Renal cortex interstitium (tissue), 15 donors: ENCODE measurements at places on chromosomes 3 and 15. TPM values are rescaled to one million over a fixed set of nuclear protein-coding genes. Genes with fewer than 3 reads are reported as not detected.

DNA sequence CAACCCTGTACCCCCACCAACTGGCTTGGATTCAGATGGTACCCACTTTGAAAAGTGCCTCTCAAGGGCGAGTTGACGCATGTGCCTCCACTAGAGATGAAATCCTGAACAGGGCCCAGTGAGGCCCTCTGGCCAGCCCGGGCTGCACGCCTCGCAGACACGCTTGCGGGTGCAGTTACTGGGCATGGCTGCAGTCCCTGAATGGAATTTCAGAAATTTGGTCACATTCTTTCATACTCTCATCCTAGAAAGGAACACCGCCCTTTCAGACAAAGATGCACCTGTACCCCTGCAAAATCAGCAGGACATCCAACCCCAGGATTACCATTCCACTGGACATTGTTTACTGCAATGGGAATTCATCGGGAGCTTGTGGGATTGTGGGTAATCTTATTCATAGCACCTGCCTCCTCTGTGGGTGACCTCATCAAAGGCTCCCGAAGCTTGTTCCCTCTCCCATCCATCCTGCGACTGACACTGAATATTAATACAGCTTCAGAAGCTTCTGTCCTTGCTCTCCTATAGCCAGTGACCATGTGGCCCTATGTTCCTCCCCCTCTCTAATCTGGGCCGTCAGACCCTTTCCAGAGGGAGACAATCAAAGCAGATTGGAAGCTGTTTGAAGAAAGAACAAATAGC, 42.5 kb upstream of the TPM1 start:
- DNase-seq = no peak

Gene IFT80
- 67.3 TPM for polyA plus RNA-seq

GRCh38 chr3:108495717-108496116, 14.7 kb downstream of the MYH15 start:
- DNase-seq = no peak

DNA sequence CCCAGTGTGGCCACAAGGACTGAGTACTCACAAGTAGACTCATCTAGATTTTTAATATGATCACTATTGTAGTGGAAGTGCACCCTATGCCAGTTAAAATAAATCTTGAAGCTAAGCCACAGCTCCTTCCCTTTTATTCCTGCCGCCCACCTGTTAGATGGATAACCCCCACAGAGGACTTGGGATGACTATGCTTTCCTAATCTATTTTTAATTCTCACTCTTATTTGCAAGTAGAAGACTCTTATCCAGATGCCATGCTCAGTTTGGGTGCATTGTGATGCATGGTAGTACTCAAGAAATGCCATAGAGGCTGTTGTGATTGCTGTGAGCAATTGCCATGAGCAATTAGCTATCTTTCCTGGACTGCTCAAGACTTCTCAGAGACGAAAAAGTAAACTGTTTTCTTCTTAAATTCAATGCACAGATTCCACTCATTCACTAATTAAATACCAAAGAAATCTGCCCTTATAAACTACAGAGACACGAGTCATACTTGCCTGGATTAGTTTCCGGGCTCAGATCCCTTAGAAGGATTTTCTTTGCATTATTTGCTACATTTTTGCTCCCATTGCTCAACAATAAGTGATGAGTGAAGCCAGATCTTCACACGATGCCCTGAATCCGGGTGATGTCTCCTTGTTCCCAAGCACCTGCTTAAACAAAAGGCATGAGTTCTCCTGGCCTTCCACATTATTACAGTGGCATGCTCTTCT, 472.1 kb downstream of the SOX2 start:
- no peak for DNase-seq

- DNase-seq = no peak
These were observed 21.8 kb upstream of the NOX5 start for GRCh38 chr15:68992696-68993095.

Gene CTXN2
- polyA plus RNA-seq = not detected

DNA sequence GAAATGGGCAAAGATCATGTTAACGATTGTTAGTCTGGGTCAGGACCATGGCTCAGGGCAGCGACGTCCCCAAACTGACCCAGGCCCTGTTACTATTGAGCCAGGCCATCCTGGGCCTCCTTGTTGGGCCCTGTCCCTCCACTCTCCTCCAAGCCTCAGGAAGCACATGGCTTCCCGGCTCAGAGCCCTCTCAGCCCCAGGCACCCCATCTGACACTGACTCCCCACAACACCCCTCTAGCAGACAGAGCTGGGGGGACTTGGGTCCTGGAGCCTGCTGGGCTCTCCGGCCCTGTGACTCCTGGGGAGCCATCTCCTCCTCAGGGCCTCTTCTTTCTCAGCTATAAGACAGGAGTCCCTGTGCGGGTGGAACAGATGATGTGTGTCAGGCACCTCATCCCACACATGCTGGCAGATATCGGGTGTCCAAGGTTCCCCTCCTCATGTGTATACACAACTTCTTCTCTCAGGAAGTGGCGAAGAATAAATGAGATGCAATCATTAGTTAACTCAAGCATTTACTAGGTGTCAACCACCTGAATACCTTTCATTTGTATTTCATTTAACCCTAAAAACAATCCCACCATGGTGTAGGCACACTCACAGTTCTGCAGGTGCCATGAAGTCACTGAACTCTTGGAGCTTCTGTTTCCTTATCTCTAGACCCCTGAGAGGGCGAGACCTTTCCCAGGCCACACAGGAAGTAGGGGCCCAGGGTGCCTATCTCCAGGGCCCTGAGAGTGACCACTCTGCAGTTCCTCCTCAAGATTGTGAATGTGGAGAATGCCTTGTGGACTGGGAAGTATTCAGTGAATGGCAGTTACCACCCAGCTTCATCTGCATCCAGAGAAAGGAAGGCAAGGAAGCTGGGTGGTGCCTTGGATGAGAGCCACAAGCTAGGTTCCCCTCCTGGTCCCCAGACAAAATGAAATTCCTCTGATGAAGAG, 282.5 kb upstream of the TLE3 start:
- DNase-seq = no peak

- no peak for DNase-seq
These were observed 30.1 kb upstream of the ADAMTS7 start for GRCh38 chr15:78841376-78841706.

Gene MYO5C
- 30.5 TPM for polyA plus RNA-seq

Gene THRB
- polyA plus RNA-seq = 23.3 TPM

GRCh38 chr3:49593041-49593440, 38.8 kb downstream of the BSN start:
- DNase-seq = no peak
